ENCODE measurements at places on chromosomes 12 and 14.

DNA sequence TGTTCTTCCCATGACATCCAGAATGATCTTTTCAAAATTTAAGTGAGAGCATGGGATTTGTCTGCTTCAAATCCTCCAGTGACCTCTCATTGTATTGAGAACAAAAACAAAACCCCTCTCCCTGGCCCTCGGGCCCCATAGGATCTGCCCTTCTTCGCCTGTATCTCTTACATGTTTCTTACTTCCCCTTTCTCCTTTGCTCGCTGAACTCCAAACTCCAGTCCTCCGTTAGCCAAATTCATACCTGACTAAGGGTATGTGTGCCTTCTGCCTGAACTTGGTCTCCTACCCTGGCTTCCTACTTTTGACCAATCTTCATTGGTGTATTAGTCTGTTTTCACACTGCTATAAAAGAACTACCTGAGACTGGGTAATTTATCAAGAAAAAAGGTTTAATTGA lies 13.2 kb upstream of the TSPAN11 start:
- no peak for DNase-seq

- peak; percentile 98 for DNase-seq
Measured at GRCh38 chr14:23154964-23155587, 28.4 kb downstream of the SLC7A8 start.

DNA sequence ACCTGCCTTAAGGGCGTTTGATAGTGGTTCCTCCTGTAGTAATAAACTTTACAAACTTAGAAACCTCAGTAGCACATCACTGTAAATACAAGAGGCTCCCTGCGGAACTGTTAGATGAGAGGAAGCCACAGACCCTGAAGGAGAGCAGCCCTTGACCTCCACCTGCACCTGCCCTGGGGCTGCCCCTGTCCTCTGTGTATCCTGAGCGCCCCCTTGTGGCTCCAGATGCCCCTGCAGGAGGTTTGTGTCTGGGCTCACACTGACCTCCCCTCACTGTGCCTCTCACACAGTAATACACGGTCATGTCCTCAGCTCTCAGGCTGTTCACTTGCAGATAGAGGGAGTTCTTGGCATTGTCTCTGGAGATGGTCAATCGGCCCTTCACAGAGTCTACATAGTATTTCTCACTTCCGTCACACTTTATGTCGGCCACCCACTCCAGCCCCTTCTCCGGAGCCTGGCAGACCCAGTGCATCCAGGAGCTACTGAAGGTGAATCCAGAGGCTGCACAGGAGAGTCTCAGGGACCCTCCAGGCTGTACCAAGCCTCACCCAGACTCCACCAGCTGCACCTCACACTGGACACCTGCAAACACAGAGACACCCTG lies 1059.8 kb downstream of the TMEM121 start:
- DNase-seq = no peak

- DNase-seq = peak; percentile 59
Measured at GRCh38 chr12:109358154-109358869, 10.6 kb downstream of the MYO1H start.

DNA sequence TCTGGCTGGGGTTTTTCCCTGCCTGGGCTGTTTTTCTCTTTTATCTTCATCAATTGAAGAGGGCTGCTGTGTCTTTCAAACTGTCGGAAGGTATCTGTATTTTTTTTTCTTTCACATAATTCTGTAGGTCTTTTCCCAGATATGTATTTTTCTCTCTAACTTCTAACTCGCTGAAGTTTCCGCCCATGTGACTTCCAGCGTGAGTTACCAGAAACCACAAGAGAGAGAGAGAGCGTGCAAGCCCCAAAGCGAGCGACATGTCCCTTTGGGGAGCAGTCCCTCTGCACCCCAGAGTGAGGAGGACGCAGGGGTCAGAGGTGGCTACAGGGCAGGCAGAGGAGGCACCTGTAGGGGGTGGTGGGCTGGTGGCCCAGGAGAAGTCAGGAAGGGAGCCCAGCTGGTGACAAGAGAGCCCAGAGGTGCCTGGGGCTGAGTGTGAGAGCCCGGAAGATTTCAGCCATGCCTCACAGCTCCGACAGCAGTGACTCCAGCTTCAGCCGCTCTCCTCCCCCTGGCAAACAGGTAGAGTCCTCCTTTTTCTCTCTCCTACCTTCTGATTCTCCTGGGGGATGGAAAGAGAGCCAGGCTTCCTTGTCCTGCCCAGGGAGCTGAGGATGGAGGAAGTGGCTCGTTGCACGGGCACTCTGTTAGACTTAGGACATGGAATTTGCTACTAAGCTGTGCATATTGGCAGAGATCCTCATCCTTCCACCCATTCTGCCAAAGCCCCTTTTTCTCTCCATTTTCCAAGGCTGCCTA lies at the start of gene BATF:
TSS of gene BATF (plus strand) at position 246 of the 759 bp plus-strand sequence. CDS start at position 460, 214 bp downstream.
- DNase-seq = no peak

DNA sequence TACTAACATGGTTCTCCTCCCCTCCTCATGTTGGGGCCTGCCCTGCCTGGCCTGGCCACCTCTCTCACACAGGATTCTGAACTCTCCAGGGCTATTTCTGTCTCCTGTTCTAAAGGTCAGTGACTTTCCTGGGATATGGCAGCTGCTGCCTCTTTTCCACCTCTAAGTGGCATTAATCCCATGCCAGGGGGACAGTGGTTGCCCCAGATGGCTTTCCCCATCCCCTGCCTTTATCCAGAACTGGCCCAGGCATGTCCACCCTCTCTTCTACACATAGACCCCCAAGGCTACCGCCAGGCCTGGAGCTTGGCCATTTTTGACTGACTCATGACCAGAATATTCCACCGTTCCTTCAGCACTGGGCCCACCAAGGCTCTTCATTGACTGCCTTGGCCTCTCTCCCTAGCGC lies 90.4 kb downstream of the IRF2BPL start:
- DNase-seq = peak; percentile 43

Data from fibroblast of the aortic adventitia (primary cell).